NCI-H187 (cell line): ENCODE measurements at places on chromosomes 1 and 21.

DNA sequence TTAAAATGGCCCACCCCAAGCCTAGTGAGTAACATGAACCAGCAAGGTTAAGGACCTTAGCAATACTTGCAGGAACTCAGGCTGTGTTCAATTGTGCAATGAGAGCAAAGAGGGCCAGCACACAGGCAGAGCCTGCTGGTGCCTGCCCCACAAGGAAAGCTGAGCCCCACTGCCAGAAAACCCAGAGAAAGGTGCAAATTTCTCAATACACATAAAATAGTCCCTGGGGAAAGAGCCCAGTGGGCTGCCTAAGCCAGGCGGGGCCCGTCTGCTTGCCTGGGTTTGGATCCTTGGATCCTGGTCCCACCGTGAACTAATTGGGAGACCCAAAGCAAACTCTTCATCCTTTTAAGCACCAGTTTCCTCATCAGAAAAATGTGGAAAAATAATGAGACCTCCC lies 128.5 kb upstream of the CACNA1E start:
- no peak for DNase-seq

DNA sequence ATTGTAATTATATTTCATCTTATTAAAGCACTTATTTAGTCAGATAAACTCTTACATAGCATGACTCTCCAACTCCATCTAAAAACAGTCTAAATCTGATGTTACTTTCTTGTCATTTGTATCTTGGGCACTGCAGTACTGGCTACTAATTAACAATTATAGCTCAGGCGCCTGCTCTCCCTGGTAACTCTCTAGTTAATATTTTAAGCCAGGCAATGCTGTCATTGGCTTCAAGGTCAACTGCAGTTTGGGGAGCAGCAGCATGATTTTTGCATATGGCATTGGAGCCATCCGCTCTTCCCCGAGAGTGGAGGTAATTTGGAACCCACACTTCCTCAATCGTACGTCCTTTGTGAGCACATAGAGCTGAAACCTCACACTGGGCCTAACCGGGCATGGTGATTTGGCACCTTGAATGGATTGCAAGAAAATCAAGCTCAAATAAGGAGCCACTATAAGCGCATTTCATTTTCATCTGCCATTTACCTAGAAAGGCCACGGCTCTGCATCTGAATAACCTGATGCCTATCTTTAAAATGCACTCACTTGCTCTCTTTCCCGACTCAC lies 187.7 kb downstream of the KAZN start:
- no peak for DNase-seq

DNA sequence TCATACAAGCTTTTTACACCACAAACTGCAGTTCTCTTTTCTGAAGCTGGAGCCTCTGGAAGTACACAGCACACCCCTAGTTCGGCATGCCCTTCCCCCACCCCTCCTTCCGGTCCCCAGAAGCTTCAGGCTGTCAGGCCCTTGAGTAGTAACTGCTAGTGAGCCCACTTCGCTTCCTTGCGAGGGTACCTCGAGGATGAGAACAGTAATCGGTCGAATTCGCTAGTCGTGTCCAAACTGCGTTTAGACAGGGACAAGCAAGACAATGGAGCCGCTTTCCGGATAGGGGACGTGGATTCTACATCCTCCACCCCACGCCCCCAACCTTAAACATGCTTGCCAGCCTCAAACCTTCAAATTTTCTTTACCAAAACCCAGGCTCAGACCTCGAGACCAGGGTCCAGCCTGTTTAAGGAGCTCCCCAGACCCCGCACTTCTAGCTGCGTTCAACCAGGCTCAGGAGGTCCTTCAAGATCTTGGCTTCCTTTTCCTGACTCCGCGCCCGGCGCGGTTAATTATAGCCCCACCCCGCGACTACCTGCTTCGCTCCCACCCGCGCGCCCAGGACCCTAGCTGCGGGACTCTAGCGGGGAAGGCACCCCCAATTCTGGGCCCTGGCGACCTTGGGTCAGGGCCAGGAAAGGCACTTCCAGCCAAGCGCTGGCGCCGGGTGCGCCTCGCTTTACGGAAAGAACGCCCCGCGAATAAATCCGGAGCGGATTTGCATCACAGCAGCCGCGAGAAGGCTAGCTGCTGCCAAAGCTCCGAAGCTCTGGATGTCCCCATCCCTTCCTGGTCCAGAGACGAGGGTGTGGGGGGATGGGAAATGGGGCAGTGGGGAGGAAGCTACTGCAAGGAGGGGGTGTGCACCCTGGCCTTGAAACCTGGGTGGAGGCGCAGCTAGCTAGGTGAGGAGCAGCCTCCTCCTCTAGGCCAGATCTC lies 8.1 kb upstream of the TSPAN1 start:
- DNase-seq: no peak

DNA sequence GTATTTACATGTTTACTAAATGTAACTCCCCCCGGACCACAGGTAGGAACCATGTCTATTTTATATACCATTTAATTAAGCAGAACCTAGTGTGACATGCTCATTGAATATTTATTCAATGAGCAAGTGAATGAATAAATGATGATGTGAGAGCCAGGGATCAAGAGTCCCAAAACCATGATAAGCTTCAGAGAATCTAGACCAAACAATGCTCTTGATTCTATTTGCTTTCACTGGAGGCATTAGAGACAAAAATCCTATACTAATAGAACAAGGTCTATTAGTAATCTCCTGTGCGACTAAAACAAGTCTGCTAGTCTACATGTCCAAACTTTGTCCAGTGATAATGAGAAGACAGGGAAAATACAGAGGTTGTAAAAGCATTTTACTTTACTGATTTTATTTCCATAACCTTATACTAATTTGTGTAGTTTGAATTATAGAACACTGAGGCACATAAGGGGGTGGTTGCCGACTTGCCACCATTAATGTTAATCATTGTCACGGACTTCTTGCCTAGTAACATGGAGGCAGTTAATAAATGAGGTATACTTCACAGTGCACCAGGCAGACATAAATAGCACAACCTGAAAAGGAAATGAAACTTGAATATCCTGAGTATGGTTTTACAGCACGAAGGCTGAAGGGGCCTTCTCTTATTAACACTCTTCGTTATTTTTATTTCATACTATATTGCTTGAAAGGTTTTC lies 69.8 kb downstream of the TBX15 start:
- no peak for DNase-seq

GRCh38 chr1:8020032-8020431 lies 6.1 kb downstream of the ERRFI1 start:
- no peak for DNase-seq

DNA sequence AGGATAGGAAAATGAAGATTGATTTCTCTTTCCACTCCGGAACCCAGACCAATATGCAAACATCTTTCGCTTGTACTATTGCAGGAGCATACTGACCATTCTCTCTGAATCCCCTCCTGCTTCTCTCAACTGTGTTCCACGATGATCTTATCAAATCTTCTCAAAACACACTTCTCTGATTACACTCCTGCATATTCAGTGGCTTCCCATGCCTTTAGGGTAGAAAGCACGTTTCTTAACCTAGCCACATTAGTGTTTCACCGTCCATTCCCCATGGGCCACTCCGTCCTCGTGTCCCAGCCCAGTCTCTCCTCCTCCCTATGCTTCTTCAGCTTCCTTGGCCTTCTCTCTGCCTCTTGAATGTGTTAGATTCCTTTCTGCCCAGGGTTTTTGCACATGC lies 198.5 kb downstream of the ZP4 start:
- no peak for DNase-seq

DNA sequence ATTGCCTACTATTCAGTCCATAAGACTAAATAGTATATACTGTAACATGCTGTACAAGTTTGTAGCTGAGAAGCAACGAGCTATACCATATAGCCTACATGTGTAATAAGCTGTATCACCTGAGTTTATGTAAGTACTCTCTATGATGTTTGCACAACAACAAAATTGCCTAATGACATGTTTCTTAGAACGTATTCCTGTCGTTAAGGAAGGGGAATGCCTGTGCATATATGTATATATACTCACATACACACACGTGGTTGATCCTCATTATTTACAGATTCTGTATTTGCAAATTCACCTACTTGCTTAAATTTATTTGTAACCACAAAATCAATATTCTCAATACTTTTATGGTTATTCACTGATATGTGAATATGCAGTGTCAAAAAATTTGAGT lies 215.6 kb downstream of the GPR52 start:
- DNase-seq: no peak

- DNase-seq: no peak
Measured at GRCh38 chr1:22844621-22845020, 128.0 kb downstream of the LACTBL1 start.

- DNase-seq: no peak
Measured at GRCh38 chr1:29342983-29343382, 106.7 kb downstream of the PTPRU start.

GRCh38 chr1:147478521-147478920 lies 62.8 kb upstream of the BCL9 start:
- no peak for DNase-seq

DNA sequence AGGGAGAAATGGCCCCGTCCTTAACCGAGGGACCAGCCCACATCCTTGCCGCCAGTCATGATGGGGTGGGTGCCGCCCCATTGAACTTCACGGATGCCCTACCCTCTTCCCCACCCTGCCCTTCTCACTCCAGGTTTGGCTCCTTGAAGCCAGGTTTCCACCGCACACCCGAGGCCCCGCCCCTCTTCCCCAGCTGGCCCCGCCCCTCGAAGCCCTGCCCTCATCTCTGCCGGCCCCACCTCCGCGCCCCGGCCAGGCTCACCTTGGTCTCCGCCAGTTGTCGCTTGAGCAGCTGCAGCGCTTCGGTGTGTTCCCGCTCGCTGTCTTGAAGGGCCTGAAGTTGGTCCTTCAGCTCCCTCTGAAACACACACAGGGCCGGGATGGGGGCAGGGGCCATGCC lies 16.6 kb downstream of the TRIM62 start:
- no peak for DNase-seq

- no peak for DNase-seq
Measured at GRCh38 chr1:2314273-2314802, 77.0 kb downstream of the MORN1 start.

- no peak for DNase-seq
Measured at GRCh38 chr1:204566583-204566955, 50.4 kb downstream of the MDM4 start.

DNA sequence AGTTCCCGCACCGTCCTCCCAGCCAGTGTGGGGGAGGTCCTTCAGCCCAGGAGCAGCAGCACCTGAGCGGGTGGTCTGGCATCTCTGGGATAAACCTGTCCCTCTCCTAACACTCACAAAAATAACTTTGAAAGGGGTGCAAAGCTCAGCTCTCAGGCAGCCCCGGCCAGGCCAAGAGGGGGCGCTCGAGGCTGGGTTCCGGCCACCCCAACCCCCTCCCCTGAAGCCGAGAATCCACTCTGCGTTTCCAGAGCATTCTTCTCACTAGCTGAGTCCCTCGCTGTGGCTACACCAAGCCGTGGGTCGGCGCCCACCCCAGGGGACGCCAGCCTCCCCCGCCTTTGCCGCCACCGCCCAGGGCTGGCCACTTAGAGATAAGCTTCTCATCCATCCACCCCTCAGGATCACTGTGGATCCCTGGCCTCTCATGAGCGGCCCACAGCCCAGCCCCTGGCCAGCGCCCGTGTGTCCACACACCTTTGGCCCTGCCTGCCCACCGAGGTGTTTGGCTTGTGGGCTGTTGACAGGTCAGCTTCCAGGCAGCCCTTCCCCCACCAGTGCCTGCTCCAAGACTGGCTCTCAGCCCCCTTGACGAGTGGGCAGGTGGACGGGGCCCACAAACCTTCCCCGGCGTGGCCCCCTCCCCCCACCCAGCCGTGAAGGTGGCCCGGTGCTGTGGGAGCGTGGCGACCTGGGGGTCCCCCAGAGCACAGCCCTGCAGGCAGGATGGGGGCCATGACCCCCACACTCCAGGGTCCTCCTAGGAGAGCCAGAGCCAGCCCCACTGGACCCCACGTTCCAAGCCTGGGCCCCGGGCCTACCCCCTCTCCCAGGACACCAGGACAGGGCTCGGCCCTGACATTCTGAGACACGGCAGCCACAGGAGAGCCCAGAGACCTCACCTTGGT lies 1.9 kb downstream of the FTCD start:
- peak; percentile 10 for DNase-seq

GRCh38 chr1:47161298-47162040 lies 24.2 kb downstream of the CYP4A22 start:
- no peak for DNase-seq

DNA sequence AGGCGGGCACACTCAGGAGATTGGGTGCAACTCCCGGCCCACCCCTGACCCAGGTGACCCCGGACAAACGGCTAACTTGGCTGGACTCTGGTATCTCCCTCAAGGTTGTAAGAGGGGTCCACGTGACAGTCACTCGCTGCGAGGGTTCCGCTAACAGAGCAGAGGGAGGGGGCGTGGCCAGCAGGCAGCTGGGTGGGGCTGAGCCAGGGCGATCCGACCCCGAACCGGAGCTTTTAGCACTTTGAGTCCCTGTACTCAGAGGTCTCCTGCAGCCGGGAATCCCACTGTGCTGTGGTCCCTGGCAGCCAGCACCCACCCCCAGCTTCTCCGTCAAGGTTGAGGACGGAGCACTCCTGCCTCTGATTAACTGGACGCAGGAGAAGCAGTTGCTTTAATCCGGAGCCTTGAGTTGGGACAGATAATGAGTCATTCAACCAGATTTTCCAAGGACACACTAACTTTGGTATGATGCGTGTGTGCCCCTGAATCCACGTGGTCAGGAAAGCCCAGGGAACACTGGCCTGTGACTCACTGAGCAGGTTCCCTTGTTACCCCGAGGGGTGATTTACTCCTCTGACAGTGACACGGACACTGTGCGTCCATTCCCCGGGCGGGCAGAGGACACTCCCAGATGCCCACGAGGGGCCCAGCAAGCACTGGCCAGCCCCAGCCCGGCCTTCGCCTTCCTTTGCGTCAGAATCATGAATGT lies 16.8 kb downstream of the TRPM2 start:
- DNase-seq: no peak

DNA sequence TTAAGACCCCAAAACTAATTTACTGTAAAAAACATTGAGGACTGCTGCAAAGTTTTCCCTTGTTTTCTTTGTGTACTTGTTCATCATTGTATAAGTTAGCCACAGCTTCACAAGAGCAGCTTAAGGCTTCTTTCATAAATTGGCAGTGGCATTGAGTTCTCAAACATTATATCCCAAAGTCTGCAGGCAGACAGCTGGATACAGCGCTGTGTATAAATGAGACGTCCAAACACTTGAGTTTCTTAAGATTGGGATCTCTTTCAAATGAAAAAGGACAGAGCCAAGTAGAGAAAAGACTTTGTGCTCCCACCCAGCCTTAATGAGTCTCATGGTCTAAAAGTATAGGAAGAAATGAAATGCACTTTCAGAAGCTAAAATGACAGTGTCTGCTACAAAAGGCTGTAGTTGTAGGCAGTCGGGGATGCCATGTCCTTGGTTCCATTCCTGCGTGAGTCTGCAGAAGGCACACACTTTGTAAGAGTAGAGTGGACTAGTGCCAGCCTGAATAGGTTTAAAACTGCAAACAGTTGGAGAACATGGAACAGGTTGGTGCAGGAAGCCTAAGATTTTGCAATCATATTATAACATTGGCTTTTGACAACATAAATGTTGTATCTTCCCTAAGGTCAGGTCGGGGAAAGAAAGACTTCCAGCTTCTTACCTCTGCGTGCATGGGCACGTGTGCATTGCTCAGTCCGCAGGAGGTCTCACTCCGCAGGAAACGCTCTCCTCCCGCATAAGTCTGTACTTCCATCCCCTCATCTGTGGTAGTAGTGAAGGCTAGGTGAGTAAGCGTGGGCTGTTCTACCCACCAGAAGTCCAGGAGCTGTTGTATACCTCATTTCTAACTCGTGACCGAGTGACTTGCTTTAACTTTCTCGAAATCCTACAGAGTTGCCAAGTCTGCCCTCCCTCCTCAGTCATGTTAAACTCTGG lies 94.4 kb downstream of the CD247 start:
- no peak for DNase-seq
